ENCODE measurements at places on chromosomes 7 and 10.

- no peak for DNase-seq
Measured at GRCh38 chr7:98840096-98840495, 29.7 kb downstream of the TMEM130 start.

DNA sequence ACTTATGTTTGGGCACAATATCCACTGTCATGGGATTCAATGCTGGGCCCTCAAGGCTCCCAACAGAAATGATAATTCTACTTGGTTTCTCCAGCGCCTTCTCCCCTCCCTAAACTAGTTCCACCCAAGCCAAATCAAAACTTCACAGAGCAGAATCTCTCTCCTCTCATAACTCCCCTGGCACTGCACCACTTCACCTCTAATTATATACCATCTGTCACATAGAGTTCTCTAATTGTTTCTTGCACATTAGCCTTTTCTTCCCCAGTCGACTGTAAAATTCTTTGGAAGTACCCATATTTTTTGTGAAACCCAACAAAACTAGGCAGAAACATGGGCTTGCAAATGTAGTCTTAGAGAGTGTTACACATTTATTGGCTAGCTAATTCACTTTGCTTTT is 8.1 kb downstream of the SGMS1 start:
- DNase-seq: no peak

DNA sequence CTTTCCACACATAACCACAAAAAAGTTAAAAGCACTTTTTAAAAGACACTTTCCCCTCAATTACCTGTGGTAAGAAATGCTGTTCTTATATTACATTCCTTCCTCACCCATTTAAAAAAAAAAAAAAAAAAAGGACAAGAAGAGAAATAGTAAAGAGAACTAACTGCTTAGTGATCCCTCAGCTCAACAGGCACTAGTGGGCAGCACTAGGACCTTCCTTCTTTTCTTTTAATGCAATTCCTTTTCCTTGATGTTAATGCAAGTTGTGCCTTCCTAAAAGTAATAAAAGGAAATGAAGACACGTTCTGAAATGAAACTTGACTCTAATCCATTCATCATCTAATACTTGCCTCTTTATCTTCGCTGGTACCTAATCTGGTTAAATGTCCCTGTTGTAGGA is 189.7 kb downstream of the TCF7L2 start:
- DNase-seq: no peak

GRCh38 chr7:158238616-158239289 is 348.9 kb downstream of the PTPRN2 start:
- no peak for DNase-seq

DNA sequence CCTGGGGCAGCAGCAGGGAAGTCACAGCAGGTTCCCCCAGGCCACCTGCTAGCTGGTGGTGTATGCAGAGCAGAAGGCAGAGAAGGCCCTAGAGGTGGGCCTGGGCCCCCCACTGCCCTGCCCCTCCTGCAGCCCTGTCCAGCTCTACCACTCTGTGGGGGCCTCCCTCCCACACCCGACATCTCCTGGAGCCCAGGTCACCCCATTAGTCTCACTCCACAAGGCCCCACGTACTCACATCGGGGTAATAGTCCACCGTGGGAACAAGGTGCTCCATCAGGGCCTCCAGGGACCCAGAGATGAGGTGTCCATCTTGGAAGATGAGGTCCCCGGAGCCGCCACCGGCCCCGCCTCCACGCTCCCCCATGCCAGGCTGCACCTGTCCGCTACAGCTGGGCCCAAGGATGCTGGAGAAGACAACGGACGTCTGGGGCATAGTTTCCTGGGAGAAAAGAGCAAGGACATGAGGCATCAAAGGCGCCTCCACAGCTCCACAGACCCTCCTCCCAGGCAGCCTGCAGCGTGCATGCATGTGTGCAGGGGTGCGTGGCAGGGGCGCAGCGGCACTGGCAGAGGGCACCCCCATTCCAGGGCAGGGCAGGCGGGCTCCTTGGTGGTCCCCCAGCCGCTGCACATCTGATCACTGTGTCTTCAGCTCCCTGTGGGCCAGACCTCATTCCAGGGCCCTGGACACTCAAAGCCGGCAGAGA is 61.0 kb downstream of the RASGEF1A start:
- no peak for DNase-seq

DNA sequence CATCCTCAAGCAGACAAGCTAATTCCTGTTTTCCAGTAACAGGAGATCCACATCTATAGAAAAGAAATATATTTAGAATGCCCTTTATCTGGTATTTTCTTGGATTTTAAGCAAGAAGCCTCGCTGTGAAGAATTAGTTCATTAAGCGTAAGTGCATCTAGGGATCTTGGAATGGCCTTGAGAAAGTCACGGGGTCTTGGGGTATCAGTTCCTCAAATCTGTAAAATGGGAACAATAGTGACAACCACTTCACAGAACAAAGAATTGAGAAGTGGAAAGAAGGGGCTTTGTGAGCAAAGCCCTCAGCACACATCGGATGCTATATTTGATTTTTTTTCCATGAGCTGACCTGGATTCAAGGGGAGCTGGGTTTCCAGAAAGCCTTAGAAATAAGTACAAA is 32.3 kb upstream of the WDFY4 start:
- DNase-seq: no peak

DNA sequence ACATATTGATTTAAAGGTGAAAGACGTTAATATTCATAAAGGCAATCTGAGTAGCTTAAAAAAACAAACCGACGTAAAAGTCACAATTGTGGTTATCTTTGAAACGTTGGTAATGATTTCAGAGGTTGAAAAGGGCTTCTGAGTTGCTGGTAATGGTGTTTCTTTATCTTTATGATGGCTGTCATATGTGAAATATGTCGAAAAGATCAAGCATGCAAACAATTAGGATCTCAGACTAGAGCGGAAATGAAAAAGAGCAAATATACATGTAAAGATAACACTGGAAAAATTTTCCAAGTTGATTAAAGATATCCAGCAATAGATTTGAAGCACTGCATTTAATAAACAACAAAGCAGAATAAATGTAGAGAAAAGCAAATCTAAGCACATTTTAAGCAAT is 998.3 kb upstream of the MBL2 start:
- no peak for DNase-seq

GRCh38 chr10:66926841-66927240 is 1.0 kb downstream of the LRRTM3 start:
- DNase-seq: no peak

DNA sequence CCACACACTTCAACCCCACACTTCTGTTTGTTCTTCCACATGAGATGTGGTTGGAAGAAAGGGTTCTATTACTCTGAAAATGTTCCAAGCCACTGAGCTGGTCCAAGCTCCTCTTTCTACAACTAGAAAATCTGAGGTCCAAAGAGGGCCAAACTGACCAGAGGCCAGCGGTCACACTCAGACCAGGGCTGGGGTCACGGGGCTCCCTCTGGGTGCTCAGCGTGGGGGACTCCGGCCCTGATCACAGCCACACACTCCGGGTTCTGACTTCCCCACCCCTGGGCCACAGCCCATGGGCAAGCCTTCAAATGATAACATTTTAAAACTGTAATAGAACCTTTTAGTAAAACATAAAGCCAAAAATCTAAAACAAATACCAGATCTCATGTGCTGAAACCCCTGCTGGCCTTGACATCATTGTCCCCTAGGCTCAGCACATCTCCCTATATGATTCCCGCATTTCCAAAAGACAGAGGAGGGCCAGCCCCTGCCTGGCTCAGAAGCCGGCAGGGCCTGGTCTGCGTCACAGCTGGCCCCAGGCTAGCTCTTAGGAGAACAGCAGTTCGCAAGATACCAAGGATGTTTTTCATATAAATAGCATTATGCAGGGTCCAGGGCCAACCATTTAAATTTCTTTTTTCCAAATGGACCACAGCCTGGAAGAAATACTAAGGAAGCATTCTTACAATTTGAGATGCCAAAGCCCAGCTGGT is 3.3 kb downstream of the CRYGN start:
- DNase-seq: no peak

DNA sequence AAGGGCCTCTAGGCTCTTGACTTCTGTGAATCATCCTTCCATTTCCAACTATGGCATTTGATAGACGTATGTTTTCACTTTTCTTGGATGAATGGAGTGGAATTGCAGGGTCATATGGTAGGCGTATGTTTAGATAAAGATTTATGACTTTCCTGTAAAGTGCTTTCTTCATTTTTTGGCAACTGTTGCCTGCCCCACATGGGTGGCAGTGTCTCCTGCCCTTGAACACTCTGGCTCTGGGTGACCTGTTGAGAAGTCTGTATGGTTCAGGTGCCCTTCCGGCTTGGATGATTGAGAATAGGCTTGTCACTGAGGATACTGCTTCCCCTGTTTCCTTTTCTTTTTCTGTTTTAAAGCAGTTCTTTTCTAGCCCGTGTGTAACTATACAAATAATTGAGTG is 23.1 kb downstream of the RET start:
- no peak for DNase-seq

DNA sequence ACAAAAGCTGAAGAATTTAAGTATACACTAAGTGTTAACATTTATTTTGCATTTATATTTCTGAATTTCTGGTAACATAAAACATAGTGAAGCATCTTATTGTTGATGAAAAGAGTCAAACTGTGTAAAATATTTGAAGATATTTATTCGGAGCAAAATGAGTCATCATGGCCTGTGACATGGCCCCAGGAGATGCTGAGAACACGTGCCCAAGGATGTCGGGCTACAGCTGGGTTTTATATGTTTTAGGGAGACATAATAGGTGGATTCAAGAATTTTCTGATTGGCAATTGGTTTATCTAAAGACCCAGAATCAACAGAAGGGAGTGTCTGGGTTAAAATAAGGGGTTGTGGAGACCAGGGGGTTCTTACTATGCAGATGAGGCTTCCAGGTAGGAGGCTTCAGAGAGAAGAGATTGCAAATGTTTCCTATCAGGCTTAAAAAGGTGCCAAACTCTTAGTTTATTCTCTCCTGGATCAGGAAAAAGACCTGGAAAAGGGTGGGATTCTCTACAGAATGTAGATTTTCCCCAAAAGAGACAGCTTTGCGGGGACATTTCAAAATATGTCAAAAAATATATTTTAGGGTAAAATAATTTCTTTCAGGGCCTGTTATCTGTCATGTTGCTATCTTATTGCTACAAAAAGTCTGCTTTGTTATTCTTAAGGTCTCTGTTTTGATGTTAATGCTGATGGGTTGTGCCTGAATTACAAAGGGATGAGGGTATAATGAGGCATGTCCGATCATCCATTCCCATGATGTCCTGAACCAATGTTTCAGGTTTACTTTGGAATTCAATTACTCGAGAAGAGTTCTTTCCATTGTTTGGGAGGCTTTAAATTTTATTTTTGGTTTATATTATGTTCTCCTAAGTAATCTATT is 74.5 kb downstream of the VWDE start:
- no peak for DNase-seq

GRCh38 chr10:101444058-101444898 is 90.3 kb downstream of the BTRC start:
- no peak for DNase-seq

- no peak for DNase-seq
Measured at GRCh38 chr7:85882335-85882734, 695.5 kb upstream of the SEMA3D start.

DNA sequence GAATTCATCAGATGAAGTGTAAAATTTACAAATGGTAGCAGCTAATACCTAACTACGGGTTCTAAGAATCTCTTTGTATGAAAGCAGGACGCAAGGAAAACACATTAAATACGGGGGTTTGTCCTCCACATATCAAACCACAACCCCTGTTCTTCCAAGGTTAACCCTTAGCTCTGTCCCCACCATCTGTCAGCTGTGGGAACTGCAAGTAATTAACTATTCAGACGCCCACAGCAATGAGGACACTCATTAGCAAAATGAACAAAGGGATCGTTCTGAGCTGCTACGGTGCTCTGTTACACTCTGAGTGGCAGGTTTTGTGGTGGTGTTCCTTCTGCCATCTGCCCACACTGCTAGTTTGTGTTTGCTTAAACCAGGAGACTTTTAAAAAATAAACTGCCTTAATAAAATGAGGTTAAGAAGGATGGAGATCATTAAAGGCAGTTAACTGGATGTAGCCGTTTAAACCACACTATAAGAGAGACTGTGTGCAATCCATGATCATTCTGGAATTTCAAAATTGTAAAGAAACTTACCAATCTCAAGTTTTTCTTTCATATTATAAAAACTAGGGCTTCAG is 51.4 kb downstream of the C10orf67 start:
- no peak for DNase-seq

DNA sequence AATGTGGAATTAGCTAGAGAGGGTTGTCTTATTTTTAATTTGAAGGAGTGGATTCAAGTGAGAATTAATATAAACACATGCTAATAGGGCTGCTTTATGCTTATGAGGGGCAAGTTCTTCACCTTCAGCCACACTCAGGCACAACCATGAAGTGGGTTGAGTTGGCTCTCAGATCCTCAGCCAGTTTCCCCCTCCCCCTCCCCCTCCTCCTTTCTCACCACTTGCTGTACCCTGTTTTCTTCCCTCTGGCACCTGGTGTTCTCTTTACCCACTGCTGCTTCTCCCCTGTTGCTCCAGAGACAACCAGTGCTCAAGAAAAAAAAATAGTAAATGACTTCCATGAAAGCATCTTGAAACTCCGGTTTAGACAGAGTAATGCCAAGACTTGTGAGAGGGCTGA is 1083.3 kb downstream of the CNTNAP2 start:
- no peak for DNase-seq

GRCh38 chr10:33506838-33507661 is 172.6 kb upstream of the NRP1 start:
- DNase-seq: no peak

DNA sequence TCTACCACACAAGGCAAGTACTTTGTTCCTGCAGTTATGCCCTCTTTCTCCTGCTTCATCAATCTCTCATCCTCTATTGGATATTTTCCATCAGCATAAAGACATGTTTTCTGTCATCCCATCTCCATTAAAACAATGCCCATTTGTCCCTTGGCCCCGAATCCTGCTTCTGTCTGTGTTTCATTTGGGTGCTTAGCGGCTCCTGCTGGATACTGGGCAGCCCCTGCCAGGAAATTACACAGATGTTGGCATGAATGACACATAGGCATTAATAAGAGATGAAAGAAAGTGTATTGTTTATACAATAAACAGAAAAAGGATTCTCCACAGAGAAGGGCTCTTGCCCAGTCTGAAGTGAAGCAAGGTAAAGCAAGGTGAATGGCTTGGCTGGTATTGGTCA is 765.3 kb downstream of the REEP3 start:
- no peak for DNase-seq

- DNase-seq: no peak
Measured at GRCh38 chr7:123916240-123916724, 8.8 kb upstream of the SPAM1 start.

DNA sequence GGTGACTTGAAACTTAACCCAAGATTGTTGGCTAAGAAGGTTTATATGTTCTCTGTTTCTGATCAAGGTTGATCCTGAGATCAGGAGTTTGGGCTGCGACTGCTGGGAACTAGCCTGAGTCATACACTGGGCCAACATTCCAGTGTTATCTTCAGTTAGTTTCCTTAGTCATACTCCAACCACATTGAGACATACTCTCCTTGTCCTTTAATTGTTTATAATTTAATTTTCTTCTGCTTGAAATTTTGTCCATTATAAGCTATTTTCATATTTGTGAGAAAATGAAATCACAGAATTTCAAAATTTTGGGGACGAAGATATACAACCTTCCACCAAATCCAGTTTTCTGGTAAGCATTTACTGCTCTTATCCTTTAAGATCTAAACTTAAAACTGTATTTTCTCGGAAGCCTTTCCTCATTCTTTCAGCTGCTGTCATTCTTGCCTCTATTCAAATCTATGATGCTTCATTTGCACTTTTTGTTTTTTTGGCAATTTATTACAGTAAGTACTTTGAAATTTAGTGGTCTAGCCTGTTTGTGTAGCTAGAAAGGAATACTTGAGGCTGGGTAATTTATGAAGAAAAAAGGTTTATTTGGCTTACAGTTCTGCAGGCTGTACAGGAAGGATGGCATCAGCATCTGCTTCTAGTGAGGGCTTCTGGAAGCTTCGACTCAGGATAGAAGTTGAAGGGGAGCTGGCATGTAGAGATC is 63.4 kb upstream of the POT1 start:
- DNase-seq: no peak

GRCh38 chr7:142553216-142553615 is 196.1 kb upstream of the PRSS1 start:
- DNase-seq: no peak
